NCI-H1436 treated with DMSO at 0.1 percent for 48 hours (cell line): ENCODE measurements at places on chromosomes 7 and 10.

DNA sequence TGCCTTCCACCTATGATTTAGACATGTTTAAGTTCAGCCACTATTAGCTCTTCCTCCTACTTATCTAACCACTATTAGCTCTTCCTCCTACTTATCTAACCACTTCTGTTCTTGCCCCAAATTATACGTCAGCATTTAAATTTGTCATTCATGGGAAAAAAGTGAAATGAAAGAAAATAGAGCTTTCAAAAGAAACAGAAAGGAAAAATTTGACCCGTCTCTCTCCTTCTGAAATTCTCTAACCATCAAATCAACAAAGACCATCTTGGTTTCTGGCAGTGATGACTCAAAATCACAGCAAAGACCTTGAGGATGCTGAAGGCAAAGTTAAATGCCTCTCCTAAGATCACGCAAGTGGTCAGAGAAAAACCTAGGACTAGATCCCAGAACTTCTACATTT is 2.6 kb downstream of the LIPA start:
- DNase-seq = no peak

GRCh38 chr7:51158742-51159445 is 157.7 kb downstream of the COBL start:
- DNase-seq = no peak

DNA sequence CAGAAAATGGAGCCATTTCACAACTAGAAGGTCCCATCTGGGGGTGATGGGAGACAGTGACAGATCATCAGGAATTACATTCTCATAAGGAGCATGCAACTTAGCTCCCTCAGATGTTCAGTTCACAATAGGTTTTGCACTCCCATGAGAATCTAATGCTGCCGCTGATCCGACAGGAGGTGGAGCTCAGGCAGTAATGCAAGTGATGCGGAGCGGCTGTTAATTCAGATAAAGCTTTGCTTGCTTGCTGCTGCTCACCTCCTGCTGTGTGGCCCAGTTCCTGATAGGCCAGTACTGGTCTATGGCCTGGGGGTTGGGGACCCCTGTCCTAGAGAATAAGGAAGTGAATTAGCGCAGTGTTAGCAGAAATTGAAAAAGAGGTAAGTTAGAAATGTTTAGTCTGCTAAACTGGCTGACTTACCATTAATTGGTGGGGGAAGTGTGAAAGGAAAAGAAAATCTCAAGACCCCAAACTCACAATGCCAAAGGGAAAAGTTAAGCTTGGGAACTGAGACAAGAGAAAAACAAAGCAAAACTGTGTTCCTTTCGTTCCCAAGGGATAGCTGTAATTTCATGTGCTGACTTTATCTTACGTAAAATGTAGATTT is 76.4 kb downstream of the LYZL2 start:
- DNase-seq = no peak

DNA sequence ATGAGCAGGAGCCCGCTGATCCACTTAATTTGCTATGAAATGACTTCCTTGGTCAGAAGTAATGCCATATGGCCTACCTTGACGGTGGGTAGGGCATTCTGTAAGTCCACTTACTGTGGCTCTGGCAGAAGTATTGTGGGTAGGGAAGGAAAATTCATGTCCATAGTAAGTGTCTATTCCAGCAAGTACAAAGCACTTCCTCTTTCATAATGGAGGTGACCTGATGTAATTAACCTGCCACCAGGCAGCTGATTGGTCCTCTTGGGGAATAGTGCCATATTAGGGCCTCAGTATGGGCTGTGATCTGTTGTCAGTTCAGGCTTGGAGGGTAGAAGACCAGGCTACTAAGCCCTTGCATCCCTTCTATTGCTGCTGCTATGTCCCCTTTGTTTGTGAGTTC is 103.9 kb downstream of the SLC37A3 start:
- no peak for DNase-seq

DNA sequence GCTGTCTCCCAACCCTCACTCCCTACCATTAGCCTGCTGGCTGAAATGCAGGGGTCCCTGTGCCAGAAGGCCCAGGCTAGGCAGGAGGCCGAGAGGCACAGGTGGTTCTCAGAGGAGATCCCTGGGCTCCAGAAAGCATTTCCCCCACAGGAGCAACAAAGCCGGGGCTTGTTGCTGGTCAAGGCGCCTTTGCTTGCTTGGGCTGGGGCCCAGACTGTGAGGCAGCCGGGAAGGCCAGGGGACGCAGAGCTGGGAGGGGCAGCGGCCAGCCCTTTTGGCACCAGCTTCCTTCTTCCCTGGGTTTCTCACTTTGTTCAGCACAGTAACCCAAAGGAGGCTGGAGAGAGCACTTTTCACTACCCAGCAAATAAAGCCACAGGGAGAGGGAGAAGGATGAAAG is 48.6 kb downstream of the FBXW4 start:
- no peak for DNase-seq

DNA sequence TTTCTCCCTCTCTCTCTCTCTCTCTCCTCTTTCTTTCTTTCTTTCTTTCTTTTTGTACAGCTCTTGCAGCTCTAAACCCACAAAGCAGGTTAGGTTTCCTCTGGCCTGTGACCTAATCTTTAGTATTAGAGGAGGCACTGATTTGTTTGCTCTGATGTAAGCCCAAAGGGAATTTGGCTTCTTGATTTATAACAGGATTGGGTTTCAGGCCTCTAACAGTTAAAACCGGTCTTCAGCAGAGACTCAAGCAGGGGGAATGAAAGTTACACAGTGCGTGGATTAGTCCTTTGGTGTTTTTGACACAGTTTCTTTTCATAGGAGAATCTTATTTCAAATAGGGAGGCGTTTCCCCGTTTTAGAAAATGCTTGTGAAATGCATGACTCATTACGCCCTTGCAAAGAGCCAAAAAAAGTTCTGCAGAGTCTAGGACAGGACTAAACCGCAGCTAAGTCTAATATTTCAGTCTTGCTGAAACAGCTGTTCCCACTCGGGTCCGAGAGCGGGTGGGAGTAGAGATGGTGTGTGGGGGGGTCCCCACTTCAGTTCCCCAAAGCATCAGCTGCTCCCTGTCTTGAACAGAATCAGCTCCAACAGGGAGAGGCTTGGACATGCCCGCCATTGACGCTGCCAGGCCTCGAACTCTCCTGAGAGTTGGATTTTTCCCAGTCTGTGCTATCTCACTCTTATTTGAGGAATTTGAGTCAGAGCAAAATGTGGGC is 296.5 kb upstream of the PITRM1 start:
- DNase-seq = no peak

- no peak for DNase-seq
Measured at GRCh38 chr10:89085153-89085552, 94.6 kb downstream of the FAS start.

GRCh38 chr10:24951201-24952142 is 934 bp downstream of the PRTFDC1 start:
- DNase-seq = peak; percentile 45

- DNase-seq = peak; percentile 81
Measured at GRCh38 chr7:141558544-141559183, 7.5 kb downstream of the AGK start.

- no peak for DNase-seq
Measured at GRCh38 chr10:34609287-34609940, 205.7 kb downstream of the PARD3 start.

- DNase-seq = no peak
Measured at GRCh38 chr10:24907956-24908355, 44.5 kb downstream of the PRTFDC1 start.

- no peak for DNase-seq
Measured at GRCh38 chr10:71131096-71131495, 81.3 kb upstream of the UNC5B start.
